ENCODE measurements at places on chromosomes 16 and 17.

GRCh38 chr16:85157813-85158742 is 45.8 kb upstream of the CIBAR2 start:
- DNase-seq, result peak; percentile 47

DNA sequence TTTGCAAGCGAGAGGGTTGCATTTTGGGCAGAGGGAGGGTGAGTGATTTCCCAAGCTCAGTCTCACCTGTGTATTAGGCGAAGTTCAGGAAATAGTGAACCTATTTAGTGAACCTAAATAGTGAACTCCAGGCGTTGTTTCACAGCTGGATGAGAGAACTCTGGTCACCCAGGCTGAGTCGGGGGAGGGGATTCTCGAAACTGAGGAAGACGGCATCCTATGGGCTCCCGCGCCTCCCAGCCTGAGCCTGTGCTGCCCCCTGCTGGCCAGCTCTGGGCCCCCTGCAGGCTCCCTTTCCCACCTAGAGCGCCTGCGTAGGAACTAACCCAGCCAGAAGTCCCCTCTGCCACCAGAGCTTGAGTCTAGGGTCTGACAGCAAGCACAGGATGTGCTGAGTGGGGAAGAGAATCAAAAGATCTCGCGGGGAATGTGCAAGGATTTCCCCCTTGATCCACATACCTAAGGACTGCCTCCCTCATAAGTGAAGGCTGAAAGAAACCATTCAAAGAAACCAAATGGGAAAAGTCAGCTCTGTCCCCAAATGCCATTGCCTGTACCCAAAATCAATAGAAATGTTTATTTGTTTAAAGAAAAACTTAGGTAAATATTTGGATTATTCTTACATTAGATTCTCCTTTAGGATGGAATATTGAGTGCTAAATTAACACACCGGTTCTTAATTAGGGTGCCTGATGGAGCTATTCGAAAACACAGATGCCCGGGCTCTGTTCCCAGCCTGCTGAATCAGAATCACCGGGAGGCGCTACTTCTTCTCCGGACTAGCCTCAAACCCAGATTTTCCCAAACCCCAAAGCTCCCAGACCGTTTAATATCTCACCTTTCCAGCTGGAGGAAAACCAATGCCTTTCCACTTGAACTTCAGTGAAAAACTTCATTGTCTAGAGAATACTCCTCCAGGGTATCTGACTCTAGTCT is 14.8 kb upstream of the MARVELD3 start:
- peak; percentile 57 for DNase-seq

GRCh38 chr17:16929035-16929680 is 42.8 kb downstream of the TNFRSF13B start:
- no peak for DNase-seq

DNA sequence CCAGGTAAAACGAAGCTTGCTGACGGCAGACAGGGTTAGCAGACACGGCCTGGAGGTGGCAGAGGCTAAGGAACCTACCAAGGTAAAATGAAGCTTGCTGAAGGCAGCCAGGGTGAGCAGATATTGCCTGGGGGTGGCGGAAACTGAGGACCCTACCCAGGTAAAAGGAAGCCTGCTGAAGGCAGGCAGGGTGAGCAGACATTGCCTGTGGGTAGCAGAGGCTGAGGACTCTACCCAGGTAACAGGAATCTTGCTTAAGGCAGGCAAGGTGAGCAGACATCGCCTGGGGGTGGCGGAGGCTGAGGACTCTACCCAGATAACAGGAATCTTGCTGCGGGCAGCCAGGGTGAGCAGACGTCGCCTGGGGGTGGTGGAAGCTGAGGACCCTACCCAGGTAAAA is 2.6 kb upstream of the GCGR start:
- no peak for DNase-seq

DNA sequence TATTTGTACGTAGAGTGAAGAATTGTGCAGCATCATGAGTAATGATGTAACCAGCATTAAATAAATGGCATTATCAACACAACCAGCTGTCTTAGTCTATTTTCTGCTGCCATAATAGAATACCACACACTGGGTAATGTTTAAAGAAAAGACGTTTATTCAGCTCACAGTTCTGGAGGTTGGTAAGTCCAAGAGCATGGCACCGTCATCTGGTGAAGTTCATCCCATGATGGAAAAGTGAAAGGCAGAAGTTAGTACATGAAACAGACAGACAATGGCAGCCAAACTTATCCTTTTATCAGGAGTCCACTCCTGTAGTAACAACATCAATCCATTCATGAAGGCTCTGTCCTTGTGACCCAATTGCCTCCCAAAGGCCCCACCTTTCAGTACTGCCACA is 6.3 kb upstream of the GOSR2 start:
- DNase-seq, result no peak

- no peak for DNase-seq
These were observed 10.8 kb downstream of the ZNF232 start for GRCh38 chr17:5100832-5101231.

DNA sequence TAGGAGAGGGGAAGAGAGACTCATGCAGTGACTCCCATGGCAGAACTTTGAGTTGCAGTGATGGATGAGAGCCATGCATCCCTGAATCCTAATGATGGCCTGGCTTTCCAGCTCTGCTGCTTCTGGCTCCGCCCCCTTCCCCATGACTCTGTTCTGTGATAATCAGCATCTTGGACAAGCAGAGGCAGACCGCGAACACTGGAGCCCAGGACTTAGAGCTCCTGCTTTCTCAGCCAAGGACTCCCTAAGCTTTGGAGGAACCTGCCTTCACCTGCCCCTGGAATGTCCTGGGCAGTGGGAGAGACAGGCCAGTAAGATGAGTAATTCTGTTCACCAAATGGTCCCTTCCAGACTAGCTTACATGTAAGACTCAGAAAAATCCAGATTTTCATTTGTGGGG is 12.5 kb downstream of the CCDC92B start:
- DNase-seq, result no peak

- DNase-seq, result no peak
These were observed 9.9 kb upstream of the KDM8 start for GRCh38 chr16:27193300-27193990.

- peak; percentile 25 for DNase-seq
These were observed 72.4 kb downstream of the RPH3AL start for GRCh38 chr17:280216-280615.

DNA sequence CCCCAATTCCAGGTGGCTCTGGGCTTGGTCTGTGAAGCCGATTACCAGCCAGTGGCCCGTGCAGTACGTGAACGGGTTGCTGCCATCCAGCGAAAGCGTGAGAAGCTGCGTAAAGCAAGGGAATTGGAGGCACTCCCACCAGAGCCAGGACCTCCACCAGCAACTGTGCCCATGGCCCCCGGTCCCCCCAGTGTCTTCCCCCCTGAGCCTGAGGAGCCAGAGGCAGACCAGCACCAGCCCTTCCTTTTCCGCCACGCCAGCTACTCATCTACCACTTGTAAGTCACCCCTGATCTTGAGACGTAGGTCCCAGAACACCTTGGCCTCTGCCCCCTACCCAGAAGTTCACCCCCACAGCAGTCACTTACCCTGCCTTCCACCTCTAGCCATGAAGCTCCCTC is 6.9 kb downstream of the WNK4 start:
- DNase-seq, result no peak

DNA sequence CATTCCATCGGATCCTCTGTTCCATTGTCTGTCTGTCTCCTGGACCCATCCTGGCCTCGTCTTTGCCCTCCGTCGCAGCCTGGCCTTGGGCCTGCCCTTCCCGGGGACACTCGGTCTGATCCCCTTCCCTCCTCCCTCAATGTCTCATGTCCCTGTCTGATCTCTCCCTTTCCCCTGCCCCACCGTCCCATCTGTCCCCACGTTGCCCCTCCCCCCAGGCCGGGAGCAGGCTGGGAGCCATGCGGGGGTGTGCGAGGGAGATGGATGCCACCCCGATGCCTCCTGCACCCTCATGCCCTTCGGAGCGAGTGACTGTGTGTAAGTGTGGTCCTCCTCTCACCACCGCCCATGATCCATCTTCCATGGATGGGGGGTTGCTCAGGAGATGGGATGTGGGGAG is 5.3 kb upstream of the ATP2A1 start:
- no peak for DNase-seq

- no peak for DNase-seq
These were observed 1179.5 kb upstream of the GOT2 start for GRCh38 chr16:59913666-59914065.

DNA sequence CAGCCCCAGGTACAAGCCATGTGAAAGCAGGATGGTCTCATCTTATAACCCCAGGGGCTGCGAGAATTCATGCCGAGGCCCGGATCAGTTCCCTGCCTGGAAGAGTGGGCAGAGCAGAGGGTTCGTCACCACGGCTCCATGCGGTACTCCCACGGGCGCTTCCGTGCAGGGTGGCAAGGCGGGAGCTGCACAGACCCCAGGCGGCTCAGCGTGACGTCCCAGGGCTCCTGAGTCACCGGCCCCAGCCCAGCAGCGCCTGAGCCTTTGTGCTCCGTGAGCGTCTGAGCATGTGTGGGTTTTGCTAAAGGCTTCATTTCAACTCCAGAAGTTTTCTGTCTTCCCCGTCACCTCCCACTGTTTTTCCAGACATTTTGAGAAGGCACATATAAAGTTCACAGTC is 71.2 kb upstream of the CHMP6 start:
- DNase-seq, result no peak

DNA sequence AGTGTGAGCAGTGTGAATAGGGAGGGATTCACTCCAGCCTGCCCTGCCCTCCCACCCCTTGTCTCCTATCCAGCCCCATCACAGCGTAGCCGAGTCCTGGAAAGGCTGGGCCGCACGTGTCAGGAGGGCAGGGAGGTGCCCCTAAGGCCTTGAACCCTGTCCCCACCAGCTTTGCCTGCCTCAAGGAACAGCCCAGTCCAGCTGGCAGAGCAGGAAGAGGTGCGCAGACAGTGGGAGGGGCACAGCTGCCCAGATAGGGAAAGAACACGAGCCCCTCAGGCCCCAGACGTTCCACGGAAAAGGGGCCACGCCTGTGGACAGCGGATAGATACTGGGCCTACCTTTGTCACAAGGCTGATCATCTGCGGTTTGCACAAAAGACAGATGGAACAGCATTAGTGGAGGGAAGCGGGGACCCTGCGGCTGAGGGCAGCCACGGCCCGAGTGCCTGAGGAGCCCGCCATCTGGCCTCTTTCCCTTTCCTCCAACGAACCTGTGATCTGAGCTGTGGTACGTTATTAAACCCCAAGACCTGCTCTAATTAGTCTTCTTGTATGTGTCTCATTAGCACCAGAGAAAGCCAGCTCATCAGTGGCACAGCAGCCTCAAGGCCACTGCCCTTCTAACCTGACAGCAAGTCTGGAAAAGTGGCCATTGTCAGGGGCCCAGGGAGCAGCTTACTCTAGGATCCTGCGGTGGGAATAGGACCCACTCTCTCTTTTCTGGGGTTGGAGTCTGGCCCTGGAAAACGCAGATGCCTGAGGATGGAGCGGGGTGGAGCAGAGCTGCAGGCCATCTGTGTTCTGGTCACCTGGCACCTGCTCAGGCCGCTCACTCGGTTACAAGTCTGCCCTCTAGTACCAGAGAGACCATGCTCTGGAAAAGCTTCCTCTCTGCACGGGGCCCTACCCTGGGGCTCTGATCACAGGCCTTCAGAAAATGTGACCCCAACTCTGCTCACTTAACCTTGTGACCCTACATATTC is 16.3 kb downstream of the MPP3 start:
- DNase-seq, result no peak

GRCh38 chr16:17343028-17343427 is 127.7 kb downstream of the XYLT1 start:
- no peak for DNase-seq

DNA sequence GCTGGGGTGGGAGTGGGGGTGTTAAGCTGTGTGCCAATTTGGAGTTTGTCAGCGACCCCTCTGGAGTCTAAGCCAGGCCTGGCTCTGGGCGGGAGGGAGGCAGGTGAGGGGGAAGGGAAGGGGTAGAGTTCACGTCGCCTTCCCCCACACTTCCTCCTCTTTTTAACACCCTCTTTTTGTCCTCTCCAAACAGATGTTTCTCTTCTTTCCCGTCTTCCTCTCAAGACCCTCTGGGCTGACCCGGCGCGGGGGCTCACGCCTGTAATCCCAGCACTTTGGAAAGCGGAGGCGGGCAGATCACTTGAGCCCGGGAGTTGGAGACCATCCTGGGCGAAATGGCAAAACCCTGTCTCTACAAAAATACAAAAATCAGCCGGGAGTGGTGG is 3.3 kb downstream of the HOXB1 start:
- no peak for DNase-seq

- no peak for DNase-seq
These were observed 389.2 kb upstream of the SALL1 start for GRCh38 chr16:51540259-51540658.

DNA sequence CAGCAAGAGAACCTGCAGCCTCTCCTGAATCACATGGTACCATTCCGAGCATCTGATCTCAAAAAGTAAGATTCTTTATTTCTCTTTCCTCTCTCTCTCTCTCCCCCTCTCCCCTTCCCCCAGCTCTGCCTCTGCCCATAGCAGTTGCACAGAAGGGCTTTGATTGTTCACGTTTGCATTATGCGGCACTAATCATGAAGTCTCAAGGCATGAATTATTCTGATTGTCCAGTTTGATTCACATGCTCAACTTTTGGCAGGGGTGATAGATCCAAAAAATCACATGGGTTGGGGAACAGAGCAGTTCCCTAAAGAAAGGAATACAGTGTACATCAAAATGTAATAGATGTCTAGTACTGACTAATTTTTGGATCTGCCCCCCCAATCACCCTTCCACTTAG is 380.0 kb upstream of the SOX9 start:
- DNase-seq, result no peak

DNA sequence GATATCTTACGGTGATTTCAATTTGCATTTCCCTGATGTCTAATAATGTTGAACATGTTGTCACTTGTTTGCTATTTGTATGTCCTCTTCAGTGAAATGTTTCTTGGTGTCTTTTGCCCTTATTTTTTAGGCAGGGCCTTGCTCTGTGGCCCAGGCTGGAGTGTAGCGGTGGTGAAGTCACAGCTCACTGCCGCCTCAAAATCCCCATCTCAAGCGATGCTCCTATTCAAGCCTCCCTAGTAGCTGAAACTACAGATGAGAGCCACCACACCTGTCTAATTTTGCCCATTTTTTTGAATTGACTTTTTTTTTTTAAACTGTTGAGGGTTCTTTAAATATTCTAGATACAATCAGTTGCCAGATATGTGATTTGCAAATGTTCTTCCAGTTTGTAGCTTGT is 8.3 kb downstream of the UBE2G1 start:
- no peak for DNase-seq

- no peak for DNase-seq
These were observed 22.0 kb downstream of the CCDC40 start for GRCh38 chr17:80058311-80058955.

Measured in kidney capillary endothelial cell (primary cell).